ENCODE measurements at places on chromosomes 6 and 20. TPM values are rescaled to one million over a fixed set of nuclear protein-coding genes. Genes with fewer than 3 reads are reported as not detected.

Gene RANBP9
- total RNA-seq: 23.1 TPM

Gene TSPYL1
- 92.8 TPM for total RNA-seq

Gene ZCCHC3
- 19.0 TPM for total RNA-seq

Gene ADGRG6
- 10.0 TPM for total RNA-seq

Gene AGPAT4
- 6.1 TPM for total RNA-seq

Gene TP53TG5
- total RNA-seq: not detected

Gene RHAG
- not detected for total RNA-seq

Gene NKX2-4
- not detected for total RNA-seq
